Chondrocyte (in vitro differentiated cells): ENCODE measurements at places on chromosomes 16 and 17. TPM values are rescaled to one million over a fixed set of nuclear protein-coding genes. Genes with fewer than 3 reads are reported as not detected.
A peak's percentile ranks its signal among the peaks of the same experiment; 100 is the strongest.

SLC12A3 gene
- not detected in 3 replicates for total RNA-seq

- no peak for DNase-seq
Observed at GRCh38 chr17:58153046-58153445, 4.9 kb downstream of the OR4D1 start.

DNA sequence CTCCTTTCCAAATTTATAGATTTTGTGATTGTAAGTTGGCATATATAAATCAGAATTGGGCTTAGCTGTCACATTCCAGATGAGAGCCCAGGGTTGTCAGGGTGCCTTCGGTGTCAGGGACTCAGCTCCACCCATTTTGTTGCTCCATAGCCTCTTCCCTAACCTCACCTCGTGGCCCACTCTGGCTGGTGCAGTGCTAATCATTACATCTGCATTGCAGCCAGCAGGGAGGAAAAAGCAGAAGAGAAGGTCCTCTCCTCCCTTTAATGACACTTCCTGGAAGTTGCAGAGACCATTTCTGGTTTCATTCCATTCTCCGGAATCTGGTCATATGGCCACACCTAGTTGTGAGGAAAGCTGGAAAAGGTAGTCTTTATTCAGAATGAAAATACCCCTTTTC, 113.3 kb downstream of the CCT6B start:
- no peak for DNase-seq

DNA sequence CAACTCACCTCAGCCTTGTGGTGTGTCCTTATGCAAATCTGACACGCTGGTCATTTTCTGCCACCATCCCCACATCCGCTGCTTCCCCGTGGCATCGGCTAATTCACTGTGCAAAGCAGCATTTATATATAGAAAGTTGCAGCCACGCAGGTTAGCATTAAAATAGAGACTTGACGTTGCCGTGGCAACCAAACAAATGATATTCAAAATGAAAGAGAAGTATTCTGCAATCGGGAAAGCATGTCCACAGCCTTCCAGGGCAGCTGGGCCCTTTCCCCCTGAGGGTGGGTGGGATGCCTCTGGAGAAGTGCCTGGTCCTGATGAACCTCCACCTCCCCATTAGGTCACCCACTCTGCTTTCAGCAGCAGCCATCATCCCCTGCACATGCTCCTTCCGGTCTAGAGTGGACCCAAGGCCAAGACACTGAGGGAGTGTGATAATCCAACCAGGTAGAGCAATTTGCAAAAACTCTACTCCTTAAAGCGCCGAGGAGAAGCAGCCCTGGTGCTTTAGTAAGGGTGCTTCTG, 138.7 kb downstream of the GAS7 start:
- DNase-seq, result no peak

DNA sequence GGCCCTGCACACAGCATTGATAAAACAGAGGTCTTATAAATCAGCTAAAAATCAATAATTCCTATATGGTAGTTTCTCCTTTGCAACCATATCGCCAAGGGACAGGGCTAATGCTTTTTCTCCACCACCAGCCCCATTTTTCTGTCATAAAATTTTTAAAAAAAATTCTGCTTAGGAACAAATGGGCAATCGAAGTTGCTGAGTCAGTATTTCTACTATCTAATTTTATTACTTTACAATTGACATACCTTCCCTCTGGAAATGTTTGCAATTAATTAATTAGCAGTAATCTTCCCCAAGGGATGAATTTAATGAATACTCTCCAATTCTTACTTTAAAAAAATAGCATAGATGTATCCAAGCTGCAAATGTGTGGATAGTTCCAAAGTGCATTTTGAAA, 1.7 kb upstream of the IRX6 start:
- no peak for DNase-seq

- DNase-seq, result no peak
Observed at GRCh38 chr16:71474864-71475263, 12.8 kb upstream of the ZNF23 start.

C17orf107 gene
- total RNA-seq, result 1.5 to 1.8 TPM (median 1.6 TPM) in 3 replicates

WIPF2 gene
- 25.9 to 28.3 TPM (median 28.1 TPM) in 3 replicates for total RNA-seq

GRCh38 chr17:8284126-8284525, 4.3 kb upstream of the RANGRF start:
- DNase-seq, result no peak

DNA sequence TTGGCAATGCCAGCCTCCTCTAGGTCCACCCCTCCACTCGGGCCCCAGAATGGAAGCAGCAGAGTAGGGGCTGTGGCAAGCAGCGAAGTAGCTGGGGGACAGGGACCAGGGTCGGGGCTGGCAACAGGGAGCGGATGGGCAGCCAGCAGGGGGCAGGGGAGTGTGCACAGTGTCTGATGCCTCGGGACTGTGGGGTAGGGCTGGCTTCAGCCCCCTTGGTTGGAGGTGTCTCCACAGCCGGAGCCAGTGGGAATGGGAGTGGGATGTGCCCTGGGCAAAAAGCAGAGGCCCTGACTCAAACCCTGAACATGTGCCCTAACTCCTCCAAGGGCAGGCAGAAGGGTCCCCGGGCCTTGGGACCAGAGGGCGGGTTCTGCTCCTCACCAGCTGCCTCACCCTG, 18.5 kb upstream of the ARHGAP27 start:
- peak; percentile 79 for DNase-seq

PAM16 gene
- total RNA-seq, result 21.6 to 24.4 TPM (median 22.4 TPM) in 3 replicates

GDPD3 gene
- 1.9 to 3.2 TPM (median 2.2 TPM) in 3 replicates for total RNA-seq

BAIAP2 gene
- 28.9 to 43.6 TPM (median 29.5 TPM) in 3 replicates for total RNA-seq

- DNase-seq, result no peak
Observed at GRCh38 chr16:71626018-71626857, at the start of gene MARVELD3. TSS of gene MARVELD3 (plus strand) at chr16:71626184. CDS start at chr16:71626230, 46 bp downstream.

DNA sequence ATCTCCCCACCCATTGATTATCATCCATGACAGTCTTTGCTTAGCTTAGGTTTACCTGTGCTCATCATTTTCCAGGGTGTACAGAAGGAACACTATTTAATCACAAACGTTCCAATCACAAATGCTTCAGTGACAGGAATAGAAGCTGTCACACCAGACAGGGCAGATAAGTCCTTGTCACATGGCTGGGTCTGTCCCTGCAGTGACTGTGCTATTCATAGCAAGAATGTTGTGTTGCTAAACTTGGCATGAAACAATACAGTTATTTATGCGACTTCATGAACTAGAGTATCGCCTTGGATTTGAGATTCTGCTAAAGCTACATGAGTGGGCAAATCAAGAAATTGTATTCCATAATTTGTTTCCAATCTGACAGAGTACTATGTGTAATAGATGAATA, 108.4 kb downstream of the CDH13 start:
- no peak for DNase-seq

- DNase-seq, result no peak
Observed at GRCh38 chr17:76966486-76967181, 98.4 kb downstream of the MGAT5B start.

GRCh38 chr17:81317961-81318605, 23.0 kb upstream of the SLC38A10 start:
- DNase-seq, result no peak

VMO1 gene
- 0.82 to 2.4 TPM (median 1.2 TPM) in 3 replicates for total RNA-seq

GRCh38 chr17:47225911-47226688, 17.0 kb downstream of the MYL4 start:
- no peak for DNase-seq

DNA sequence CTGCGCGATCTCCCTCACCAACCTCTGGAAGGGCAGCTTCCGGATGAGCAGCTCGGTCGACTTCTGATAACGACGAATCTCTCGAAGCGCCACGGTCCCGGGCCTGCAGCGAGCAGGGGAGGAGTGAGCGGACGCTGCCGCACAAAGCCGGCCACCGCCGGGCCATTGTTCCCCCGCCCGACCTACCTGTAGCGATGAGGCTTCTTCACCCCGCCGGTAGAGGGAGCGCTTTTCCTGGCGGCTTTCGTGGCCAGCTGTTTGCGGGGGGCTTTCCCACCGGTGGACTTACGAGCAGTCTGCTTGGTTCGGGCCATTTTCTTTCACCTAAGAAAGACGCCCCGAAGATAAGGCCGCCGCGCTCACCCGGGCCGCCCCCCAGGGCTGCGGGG, 5.8 kb upstream of the UNK start:
- DNase-seq, result no peak

CEMP1 gene
- not detected in 3 replicates for total RNA-seq

SLC16A11 gene
- 0.41 to 0.85 TPM (median 0.47 TPM) in 3 replicates for total RNA-seq

SCN4A gene
- total RNA-seq, result not detected in 3 replicates

DNA sequence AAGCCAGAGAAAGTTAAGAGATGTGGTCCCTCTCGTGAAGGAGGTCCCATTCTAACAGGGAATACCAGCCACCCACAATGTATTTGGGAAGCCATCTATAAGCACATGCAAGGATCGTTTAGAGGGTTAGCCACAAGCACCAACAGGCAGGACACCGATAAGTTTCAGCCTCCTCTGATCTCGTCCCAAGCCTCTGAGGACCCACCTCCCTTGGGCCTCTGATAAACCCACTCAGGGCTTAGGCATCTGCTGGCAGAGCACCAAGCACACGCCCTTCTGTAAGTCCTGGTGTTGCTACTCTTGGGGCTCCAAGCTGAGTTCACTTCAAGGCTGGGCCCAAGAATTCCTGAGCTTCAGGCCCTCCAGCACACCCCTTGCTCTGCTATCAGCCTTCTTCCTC, 5.4 kb upstream of the PNPO start:
- no peak for DNase-seq

GRCh38 chr17:60372790-60373483, 19.0 kb downstream of the USP32 start:
- no peak for DNase-seq

GRCh38 chr17:78683408-78683961, 98.6 kb downstream of the CYTH1 start:
- no peak for DNase-seq

- no peak for DNase-seq
Observed at GRCh38 chr16:83420206-83420760, 387.5 kb upstream of the HSBP1 start.

DNA sequence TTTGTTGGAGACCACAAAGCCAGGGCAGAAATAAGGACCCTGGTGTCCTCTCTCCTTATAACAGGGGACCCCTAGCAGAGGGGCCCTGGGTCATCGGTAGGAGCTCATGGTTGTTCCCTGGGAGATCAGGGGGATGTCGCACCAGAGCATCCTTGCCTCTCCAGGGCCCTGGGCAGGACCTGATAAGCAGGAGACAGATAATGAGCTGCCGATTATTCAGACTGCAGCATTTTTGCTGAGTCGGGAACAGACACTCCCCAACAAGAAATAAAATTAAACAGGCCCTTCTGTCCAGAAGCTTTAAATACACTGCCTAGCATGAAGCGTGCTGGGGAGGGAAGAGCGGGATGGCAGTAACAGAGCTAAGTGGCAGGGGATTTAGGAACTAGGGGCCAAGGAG, 15.4 kb upstream of the GFAP start:
- DNase-seq, result peak; percentile 41

GRCh38 chr16:24282141-24282540, 26.0 kb downstream of the CACNG3 start:
- DNase-seq, result no peak

HBQ1 gene
- 0.74 TPM in 1 of 3 replicates, not detected in the others for total RNA-seq

- DNase-seq, result no peak
Observed at GRCh38 chr16:48384520-48385252, 527 bp downstream of the SIAH1 start.

GP1BA gene
- total RNA-seq, result not detected in 3 replicates

WFIKKN1 gene
- 0.36 to 0.56 TPM (median 0.47 TPM) in 3 replicates for total RNA-seq

GRCh38 chr16:64416216-64417005, 705.5 kb downstream of the CDH11 start:
- no peak for DNase-seq

DNA sequence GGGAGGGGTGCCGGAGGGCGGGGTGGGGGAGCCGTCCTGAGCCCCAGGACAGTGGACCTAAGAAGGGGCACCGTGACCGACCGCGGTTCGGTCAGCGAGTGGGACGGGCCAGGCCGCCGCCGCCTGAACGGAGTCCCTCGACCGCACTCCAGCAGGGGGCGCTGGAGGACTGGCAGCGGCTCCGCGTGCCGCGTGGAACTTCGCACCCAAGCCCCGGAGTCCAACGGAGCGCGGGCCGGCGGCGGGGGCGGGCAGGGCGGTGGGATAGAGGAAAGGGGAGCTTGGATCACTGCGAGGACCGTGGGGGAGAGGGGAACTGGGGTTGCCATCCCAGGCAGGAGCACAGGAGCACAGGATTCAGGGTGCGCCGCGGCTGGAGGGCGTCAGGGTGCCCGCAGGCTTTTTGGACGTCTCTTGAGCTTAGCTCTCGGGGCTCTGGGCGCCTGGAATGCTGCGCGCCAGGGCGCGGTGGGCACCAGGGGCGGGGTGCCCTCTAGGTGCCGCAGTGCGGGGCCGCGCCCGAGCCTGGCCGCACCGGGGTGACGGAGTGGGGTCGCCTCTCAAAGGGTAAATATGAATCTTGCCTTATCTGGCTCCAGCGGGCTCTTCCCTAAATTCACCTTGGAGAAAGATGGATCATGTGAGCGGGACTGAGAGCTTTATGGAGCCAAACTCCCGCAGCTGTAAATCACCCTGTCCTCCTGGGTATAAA, 379 bp upstream of the OTOP2 start:
- no peak for DNase-seq

DNA sequence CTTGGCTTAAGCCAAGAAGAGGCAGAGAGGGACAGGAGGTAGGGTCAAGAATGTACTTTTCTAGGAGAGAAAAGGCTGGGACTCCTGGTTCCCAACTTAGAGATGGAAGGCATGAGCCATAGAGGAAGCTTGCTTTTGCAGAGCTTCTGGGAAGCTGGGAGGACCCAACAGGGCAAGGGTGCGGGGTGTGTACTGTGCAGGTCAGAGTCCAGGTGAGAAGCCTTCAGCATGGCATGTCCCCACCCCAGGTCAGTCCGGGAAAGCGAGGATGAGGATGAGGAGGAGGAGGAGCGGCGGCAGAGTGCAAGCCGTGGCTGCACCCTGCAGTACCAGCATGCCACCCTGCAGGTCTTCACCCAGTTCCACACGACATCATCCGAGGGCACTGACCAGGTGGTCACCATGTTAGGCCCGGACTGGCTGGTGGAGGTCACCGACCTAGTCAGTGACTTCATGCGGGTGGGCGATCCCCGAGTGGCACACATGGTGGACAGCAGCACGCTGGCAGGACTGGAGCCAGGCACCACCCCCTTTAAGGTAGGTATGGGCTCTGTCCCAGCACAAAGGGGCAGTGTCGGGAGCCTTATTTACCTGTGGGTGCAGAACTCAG, 55.3 kb downstream of the TMEM132E start:
- DNase-seq, result peak; percentile 74

FBXO39 gene
- not detected in 3 replicates for total RNA-seq

MTHFSD gene
- total RNA-seq, result 8.1 to 13.2 TPM (median 8.5 TPM) in 3 replicates

- no peak for DNase-seq
Observed at GRCh38 chr16:57682809-57683635, 11.6 kb upstream of the DRC7 start.

TBX6 gene
- total RNA-seq, result 0.34 to 0.59 TPM (median 0.55 TPM) in 3 replicates

GRCh38 chr17:10089196-10089804, 109.1 kb downstream of the GAS7 start:
- no peak for DNase-seq

- DNase-seq, result no peak
Observed at GRCh38 chr16:66154801-66155200, 211.7 kb upstream of the CDH5 start.

CCDC200 gene
- not detected in 3 replicates for total RNA-seq

GRCh38 chr17:55368706-55369105, 52.9 kb downstream of the MMD start:
- no peak for DNase-seq
